Stimulated activated CD8-positive, alpha-beta memory T cell treated with anti-CD3 and anti-CD28 coated beads, Interleukin-2, amount 100 ng/mL, for 48 hours (primary cell): ENCODE measurements at places on chromosomes 13 and 19.

- DNase-seq, result no peak
Observed at GRCh38 chr13:96822895-96823294, 171.4 kb downstream of the OXGR1 start.

- no peak for DNase-seq
Observed at GRCh38 chr19:5330307-5330720, 10.3 kb downstream of the PTPRS start.

GRCh38 chr13:35731471-35731870 lies 255.0 kb upstream of the MAB21L1 start:
- no peak for DNase-seq

- DNase-seq, result no peak
Observed at GRCh38 chr19:16018106-16018755, 58.1 kb upstream of the TPM4 start.

DNA sequence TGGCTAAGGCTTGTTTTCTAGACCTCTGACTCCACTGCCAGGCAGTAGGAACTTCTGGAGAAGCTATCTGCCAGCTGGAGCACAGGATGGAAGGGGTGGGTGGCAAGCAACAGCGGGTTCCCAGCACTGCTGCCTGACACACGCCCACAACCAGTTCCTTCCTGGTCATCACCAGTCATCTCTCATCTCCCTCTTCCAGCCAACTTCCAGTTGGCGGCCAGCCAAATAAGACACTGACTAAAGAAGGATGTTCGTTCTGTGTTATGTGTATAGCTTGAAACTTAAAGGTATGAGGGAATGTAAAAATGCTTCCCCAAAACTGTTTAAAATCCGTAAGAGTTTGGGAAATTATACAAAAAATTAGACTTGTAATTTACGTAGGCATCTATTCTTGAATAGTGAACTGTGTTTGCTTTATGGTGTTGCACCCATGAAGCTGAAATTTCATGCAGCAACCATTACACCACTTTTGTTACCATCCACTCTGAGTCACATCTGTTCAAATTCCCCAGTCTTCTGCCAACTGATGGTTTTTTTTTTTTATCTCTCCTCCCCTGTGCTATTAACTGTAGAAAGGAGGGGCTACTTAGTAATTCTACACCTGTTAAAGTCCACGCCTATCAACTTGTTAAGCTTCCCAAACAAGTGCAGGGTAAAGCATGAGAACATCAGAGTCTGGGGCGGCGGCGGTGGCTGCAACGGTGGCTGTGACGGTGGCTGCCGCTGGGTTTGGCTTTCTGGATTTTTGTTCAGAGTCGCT lies 86.2 kb upstream of the FRY start:
- no peak for DNase-seq

DNA sequence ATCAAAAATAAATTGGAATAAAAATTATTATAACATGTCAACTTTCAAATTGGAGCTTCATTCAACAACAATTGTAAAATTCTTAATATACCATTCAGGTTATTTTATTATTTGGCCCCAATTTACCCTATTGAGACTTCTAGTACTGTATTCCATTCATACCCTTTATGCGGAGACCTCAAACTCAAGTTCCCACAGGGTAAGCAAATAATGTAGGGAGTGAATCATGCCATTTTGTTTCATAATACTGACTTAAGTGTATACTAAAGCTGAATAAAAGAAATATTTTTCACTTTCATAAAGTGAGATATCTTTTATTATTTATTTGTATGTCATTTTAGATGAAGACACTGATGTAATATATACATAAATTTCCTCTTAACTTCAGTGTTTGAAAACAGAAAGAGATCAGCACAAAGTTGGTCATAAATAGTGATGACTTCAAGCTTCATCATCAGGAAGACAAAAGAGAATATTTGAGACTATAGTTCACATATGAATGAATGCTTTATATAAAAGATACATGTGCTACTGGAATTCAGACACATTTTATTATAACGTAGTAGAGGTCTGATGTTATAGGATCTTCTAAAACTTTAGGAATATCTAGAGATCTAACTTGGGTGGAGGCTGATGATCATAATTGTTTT lies 894.4 kb upstream of the PCDH9 start:
- DNase-seq, result no peak

DNA sequence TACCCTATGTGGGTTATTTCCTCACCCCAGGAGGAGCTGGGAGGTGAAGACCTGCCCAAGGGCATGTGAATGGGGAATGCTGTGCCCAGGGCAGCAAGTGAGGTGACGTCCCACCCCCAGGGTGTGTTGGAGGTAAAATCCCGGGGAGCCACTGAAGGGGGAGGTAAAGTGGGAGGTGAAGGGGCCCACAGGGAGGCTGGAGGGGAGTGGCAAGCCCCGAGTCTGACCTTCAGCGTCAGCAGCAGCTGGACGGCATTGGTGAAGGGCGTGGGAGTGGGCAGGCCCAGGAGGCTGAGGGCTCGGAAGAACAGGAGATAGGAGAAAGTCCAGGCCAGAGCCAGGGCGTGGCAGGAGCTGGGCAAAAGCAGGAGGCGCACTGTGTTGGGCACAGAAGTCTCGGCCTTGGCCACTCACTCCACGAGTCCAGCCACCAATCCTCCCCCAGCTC lies 2.4 kb downstream of the MBOAT7 start:
- no peak for DNase-seq

DNA sequence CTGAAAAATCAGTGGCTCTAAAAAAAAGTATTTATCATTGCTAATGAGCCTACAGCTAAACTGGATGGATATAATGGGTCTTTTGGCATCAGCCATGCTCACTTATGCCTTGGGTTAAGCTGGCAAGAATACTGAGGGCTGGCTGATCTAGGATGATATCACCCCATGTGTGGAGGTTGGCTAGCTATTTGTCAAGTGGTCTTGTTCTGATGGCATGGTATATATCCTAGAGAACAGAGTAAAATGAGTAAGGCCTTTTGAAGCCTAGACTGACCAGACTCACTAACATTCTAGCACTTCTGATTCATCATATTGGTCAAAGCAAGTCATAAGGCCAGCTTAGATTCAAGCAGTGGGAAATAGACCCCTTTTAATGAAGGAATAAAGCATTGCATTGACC lies 383.0 kb downstream of the SLITRK1 start:
- no peak for DNase-seq

- no peak for DNase-seq
Observed at GRCh38 chr13:49596221-49596620, 10.9 kb upstream of the RCBTB1 start.

DNA sequence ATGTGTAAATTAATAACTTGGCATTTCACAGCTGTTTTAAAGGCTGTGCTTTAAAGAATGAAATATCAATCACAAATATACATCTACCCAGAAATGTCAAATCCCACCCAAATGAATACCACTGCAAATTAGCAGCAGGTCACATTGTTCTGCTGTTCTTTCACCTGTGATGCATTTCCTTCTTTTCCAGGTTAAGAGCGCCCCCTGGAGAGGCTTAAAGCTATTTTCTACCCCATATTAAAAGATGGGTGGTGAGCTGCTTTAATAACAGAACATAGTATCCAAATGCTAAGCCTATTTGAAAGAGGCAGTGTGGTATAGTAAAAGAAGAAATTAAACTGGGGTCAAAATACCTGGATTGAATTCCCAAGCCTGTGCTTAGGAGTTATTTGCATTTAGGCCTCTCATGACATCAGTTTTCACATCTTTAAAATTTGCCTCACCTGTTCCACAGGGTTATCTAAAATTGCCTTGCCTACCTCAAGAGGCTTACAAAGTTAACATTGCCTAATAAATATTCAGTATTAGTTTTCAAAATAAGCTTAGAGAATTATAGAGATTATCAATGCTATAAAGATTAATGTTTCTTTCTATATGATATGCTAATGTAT lies 396.9 kb upstream of the SLITRK5 start:
- no peak for DNase-seq

GRCh38 chr13:89862691-89863036 lies 1484.8 kb upstream of the MIR17HG start:
- no peak for DNase-seq

- no peak for DNase-seq
Observed at GRCh38 chr13:25660996-25661395, 289.2 kb downstream of the ATP8A2 start.

DNA sequence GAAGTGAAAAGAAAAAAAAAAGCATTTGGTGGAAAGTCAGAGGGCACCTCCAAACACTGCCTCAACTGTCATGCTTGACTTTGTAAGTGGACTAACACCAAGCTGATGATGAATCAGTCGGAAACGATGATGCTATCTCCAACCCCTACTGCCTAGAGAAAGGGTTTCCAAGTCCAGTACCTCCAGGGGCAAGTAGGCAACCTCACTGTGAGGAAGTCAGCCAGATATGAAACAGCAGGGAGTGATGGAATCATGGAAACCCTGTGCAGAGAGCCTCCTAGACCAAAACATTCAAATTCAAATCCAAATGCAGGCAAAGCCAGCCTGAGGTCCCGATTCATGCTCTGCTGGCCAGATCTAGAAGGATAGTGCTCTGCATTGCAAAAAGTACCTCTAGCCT lies 100.9 kb upstream of the SERP2 start:
- no peak for DNase-seq

GRCh38 chr19:38281811-38282566 lies 17.6 kb downstream of the SPINT2 start:
- no peak for DNase-seq

DNA sequence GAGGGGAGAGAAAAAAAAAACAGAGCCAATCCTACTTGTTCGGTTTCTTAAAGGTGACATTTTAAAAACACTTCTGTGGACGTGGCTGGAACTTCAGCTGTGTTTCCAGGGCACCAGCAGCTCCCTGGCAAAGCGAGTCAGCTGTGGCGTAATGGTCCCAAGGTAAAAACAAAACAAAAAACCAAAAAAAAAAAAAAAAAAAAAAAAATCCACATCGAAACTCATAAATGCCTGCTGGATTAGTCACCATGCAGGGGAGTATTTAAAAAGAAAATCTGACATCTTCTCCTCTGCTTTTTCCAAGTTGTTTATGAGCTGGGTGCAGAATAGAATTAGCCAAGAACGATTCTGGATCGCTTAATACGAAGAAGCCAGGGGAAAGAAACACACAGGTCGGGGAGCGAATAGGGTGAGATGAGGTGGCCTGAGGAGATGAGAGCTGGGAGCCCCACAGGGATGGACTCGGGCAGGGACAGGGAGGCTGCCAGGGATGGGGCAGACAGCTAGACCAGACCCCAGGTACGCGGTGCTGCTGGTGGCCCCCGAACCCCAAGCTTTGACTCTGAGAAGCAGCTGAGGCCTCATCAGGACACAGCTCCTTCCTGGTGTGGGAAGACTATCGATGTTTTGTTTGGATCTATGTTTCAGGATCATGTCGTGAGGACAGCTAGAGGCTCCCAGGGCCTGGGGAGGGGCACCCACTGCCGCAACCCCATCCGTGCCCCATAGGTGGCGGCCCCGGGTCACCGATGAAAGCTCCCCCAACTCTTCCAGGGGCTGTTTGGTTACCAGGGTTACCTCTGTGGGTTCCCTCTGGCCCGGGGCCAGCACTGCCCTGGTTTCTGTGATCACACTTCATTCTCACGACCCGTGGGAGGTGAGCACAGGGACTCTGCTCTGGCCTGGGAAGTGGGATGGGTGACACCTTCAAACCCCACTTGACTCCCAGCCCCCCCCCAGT lies 3.1 kb upstream of the CTXN1 start:
- DNase-seq, result peak; percentile 63

GRCh38 chr19:48364598-48365348 lies 606 bp downstream of the SYNGR4 start:
- no peak for DNase-seq

DNA sequence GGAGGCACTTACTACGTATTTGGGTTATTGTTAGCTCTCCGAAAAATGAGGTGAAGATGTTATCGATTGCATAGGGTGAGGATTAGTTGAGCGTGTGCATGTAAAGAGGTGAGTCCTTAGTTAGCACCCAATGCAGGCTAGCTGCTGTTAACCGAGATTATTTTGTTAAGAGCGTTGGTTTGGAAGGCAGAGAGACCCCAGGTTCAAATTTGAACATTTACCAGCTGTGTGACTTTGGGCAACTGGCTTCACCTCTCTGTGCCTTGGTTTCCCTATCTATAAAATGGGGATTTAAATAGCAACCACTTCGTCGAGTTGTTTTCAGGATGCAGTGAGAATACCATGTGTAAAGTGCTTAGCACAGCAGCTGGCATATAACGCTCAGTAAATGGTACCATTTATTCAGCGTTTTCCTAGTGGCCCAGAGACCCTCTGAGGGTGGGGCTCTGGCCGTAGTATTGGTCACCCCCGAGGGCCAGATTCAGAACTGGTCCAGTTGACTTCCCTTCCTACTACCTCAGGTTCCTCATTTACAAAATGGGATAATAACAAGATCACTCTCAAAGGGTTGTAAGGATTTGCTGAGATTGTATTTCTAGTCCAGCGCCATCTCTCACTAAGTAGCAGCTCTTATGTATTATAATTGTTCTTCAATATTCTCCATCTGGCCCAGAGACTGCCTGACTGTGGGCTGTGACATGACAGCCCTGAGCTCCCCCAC lies 887 bp downstream of the SIPA1L3 start:
- DNase-seq, result no peak

- DNase-seq, result no peak
Observed at GRCh38 chr19:41695745-41696144, 7.7 kb upstream of the CEACAM7 start.

- no peak for DNase-seq
Observed at GRCh38 chr13:44131069-44131614, 242.5 kb upstream of the SERP2 start.
